ENCODE measurements at places on chromosomes 6 and 20. TPM values are rescaled to one million over a fixed set of nuclear protein-coding genes. Genes with fewer than 3 reads are reported as not detected.
A peak's percentile ranks its signal among the peaks of the same experiment; 100 is the strongest.

Gene PPP1R14C
- total RNA-seq, result 6.6 TPM

Gene SLC17A3
- not detected for total RNA-seq

DNA sequence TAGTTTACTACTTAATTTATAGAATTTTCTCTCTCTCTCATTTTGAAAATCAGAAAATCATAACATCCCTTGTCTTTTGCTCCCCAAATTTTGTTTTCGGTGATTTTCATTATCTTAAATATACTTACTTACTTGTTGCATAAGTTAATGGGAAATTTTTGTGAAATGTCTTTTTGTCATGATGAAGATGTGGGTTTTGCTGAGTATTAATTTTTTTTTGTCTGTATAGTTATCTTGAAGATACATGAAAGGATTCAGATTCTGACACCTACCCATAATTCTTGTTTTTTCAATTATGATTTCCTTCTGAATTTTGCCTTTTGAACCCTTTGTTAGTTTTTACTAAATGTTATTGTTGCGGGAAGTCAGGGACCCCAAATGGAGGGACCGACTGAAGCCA is 817.9 kb downstream of the EYS start:
- no peaks in the 10 kb centered on the region for H3K27me3 ChIP-seq
- no peak for DNase-seq
- H3K36me3 ChIP-seq, result no peaks in the 10 kb centered on the region
- peaks cover 6% of the 10 kb centered on the region for H3K4me1 ChIP-seq
- H3K27ac ChIP-seq, result no peak overlapping the region
- H3K4me3 ChIP-seq, result no peak overlapping the region

DNA sequence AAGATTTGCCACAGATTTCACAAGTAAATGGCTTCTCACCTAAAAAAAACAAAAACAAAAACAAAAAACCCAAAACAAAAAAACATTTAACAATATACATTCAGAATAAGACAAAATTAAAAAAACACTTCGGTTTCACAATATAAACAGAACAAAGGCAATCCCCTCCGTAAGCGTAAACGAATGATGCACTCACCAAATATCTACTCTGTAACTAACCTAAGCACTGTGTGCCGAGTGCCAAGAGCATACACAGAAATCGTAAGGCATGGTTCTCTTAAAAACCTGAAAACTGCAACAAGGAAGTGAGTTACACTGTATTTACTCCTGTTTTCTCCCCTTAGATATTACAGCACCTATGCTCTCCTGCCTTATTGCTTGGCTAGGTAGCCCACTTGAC is 12.1 kb upstream of the MICAL1 start:
- no peak for DNase-seq
- H3K36me3 ChIP-seq, result peaks cover 36% of the 10 kb centered on the region
- no peak overlapping the region for H3K27ac ChIP-seq
- H3K4me1 ChIP-seq, result no peaks in the 10 kb centered on the region
- no peaks in the 10 kb centered on the region for H3K27me3 ChIP-seq

DNA sequence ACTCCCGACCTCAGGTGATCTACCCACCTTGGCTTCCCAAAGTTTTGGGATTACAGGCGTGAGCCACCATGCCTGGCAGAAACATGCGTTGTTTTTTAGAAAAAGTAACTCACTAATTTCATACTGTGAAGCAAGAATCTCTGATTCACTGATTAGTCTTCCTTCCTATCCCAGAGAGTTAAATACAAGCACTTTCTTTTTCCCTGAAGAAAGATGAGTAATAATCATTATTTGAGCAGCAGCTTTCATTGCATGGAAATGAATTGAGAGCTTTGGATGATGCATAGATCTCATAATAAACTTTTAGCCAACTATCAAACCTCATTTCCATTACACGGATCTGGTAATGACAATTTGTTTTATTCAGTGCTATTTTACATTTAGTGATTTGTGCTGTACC is 892.5 kb upstream of the EYS start:
- H3K27me3 ChIP-seq, result no peaks in the 10 kb centered on the region
- DNase-seq, result no peak
- no peaks in the 10 kb centered on the region for H3K4me1 ChIP-seq
- H3K27ac ChIP-seq, result no peak overlapping the region
- no peaks in the 10 kb centered on the region for H3K36me3 ChIP-seq

Gene FILIP1
- 2.0 TPM for total RNA-seq

GRCh38 chr20:63071541-63072181 is 64.9 kb upstream of the BHLHE23 start:
- DNase-seq, result peak; percentile 41
- peaks cover 3% of the 10 kb centered on the region for H3K4me1 ChIP-seq

DNA sequence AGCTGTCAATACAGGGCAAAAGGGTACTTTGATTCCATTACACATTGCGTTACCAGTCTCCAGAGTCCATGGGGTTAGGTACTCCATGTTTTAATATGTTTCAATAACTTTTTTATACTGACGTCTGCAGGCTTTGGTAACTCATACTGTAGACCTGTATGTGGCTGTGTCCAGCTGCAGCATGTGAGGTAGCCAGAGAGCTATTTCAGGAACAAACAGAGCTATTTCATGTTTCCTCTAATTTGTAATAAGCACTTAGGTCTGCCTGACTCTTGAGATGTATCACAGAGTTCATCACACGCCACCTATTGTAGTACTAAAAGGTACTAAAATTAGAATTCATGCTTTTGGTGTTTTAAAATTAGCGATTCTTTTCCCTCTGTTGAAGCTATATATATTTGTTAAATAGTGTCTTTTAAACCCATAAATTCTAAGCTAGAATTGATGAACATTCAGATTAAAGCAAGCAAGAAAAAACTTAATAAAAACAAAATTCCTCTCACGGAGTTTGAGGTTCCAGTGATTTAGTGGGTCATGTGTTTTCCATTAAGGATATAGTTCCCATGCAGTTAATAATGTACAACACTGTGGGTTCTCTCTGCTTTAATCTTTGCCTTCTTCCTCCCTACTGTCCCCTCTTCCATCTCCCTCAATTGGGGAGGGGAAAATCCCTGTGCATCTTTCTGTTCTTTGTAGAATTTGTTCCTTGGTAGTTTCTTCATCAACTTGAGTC is 37.0 kb downstream of the FOXO3 start:
- no peaks in the 10 kb centered on the region for H3K36me3 ChIP-seq
- H3K27me3 ChIP-seq, result no peaks in the 10 kb centered on the region
- H3K4me3 ChIP-seq, result no peak overlapping the region
- DNase-seq, result no peak

- H3K27ac ChIP-seq, result peak overlapping the region; percentile 90
- DNase-seq, result peak; percentile 97
Measured at GRCh38 chr20:45419188-45420091, 3.5 kb downstream of the PIGT start.

DNA sequence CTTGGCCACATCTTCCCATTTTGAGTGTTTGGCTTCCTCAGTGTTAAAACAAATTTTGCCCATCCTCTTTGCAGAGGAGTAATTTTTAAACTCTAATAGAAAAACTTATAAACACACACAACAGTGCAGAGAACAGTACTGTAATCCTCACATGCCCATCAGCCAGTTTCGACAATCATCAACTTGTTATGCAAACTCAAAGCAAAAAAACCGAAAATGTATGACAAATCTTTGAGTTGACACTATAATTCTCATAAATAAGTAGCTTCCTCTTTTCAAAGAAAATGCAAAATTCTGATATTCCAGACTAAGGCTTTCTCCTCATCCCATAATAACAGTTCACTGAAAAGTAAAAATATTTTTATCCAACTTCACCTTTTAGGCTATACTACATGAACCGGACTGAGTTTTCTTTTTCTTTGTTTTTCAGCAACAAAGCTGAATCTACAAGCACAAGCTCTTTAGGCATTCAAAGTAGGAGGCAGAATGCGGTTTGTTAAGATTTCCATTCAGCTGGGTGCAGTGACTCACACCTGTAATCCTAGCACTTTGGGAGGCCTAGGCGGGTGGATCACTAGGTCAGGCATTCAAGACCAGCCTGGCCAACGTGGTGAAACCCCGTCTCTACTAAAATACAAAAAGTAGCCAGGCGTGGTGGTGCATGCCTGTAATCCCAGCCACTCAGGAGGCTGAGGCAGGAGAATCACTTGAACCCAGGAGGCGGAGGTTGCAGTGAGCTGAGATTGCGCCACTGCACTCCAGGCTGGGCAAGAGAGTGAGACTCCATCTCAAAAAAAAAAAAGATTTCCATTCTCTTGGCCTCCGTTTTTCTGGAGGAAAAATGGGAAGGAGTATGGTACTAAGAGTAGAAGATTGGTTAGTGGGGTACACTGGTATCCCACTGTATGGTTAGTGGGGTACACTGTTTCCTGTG is 74.8 kb downstream of the GCNT2 start:
- no peaks in the 10 kb centered on the region for H3K36me3 ChIP-seq
- no peaks in the 10 kb centered on the region for H3K27me3 ChIP-seq
- peak; percentile 67 for DNase-seq
- no peak overlapping the region for H3K4me3 ChIP-seq
- no peaks in the 10 kb centered on the region for H3K4me1 ChIP-seq

Gene STMND1
- 0.16 TPM for total RNA-seq

Gene OXT
- not detected for total RNA-seq

Gene DEFB132
- total RNA-seq, result not detected

Gene LEMD2
- 62.2 TPM for total RNA-seq

DNA sequence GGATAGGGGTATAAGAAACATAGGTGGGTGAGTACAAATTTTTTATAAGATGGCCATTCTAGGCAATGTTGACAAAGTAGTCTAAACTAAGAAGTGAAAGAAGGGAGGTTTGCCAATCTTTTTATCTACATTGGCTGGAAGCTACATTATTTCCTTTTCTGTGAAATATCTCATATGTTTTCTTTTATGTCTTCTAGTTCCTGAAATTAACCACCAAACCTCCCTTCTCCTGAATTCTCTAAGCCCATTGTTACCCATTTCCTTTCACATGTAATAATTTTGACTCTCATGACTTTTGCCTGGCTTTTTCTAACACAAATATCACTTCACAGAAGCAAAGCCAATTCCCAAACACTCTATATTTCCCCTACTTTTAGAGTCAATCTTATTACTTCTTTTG is 496.2 kb upstream of the JAG1 start:
- no peak for DNase-seq
- H3K36me3 ChIP-seq, result no peaks in the 10 kb centered on the region
- peaks cover 4% of the 10 kb centered on the region for H3K4me1 ChIP-seq
- H3K27me3 ChIP-seq, result no peaks in the 10 kb centered on the region
- no peak overlapping the region for H3K4me3 ChIP-seq
- no peak overlapping the region for H3K27ac ChIP-seq

Gene PKHD1
- total RNA-seq, result 0.17 TPM

- no peaks in the 10 kb centered on the region for H3K36me3 ChIP-seq
- no peak overlapping the region for H3K4me3 ChIP-seq
- no peaks in the 10 kb centered on the region for H3K27me3 ChIP-seq
- H3K27ac ChIP-seq, result no peak overlapping the region
- peaks cover 9% of the 10 kb centered on the region for H3K4me1 ChIP-seq
Measured at GRCh38 chr6:113388996-113389395, 468.1 kb upstream of the MARCKS start.
